ENCODE measurements at places on chromosomes 6 and 20.

DNA sequence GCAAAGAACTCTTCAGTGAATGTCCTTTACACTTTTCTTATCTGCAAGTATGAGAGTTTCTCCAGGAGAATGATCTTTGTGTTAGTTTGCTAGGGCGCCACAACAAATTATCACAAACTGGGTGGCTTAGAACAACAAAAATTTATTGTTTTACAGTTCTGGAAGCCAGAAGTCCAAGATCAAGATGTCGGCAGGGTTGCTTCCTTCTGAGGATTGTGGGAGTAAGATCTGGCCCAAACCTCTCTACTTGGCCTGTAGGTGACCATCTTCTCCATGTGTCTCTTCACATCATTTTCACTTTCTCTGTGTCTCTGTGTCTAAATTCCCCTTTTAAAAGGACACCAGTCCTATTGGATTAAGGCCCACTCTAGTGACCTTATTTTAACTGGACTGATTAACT, 103.0 kb downstream of the ADTRP start:
- no peak for DNase-seq

- DNase-seq = no peak
These were observed 7.1 kb downstream of the RBM38 start for GRCh38 chr20:57398231-57398821.

- DNase-seq = no peak
These were observed 52.9 kb upstream of the PLCB4 start for GRCh38 chr20:9015984-9016324.

DNA sequence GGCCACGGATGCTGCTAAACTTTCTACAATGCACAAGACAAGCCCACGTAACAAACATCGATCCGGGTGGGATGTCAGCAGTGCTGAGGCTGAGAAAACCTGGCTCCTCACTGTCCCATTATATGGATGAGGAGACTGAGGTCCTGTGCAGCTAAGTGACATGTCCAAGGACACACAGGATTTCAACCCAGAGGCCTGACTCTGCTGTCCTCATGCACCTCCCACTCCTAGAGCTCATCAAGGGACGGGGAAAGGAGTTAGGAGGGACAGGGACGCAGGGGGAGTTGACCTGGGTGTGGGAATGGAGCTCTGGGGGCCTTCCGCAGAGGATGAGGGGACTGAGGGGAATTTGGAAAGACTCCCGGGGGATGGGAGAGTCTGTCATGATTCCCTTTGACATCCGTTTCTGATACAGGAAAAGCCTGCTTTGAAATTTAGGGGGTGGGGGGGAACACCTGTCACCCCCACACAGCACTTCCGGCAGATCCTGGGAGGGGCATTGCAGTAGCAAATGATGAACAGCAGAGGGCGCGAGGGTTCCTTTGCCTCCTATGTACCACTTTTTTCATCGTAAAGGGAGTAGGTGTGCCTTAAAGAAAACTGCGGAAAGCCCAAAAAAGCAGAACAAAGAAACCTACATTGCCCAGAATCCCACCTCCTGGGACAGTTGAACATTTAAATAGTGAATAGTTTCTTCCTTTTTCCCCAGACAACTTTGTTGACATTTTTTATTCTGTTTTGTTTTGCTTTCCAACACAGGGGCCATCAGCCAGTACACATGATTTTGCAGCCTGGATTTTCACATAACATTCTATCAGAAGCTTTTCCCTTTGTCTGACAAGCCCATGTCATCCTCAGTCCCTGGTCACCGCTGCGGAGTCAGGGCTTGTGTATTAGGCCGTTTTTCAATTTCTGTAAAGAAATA, 48.6 kb downstream of the SLC2A10 start:
- peak; percentile 58 for DNase-seq

GRCh38 chr6:25458485-25458884, 179.3 kb downstream of the CARMIL1 start:
- DNase-seq = no peak

DNA sequence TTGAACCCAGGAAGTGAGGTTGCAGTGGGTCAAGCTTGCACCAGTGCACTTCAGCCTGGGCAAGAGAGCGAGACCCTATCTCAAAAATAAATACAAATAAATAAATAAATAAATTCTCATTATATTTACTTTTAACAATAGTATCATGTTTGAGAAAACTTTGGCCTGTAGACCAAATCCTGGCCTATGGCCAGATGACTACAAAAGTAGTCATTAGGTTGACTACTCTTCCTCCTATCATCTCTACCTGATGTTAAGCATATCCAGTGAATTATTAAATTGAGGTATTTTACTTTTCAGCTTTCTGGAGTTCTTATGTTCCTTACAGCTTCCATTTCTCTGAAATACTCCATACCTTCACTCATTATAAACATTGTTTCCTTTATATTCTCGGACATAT, 280.6 kb downstream of the LAMA2 start:
- DNase-seq = no peak

GRCh38 chr6:10862361-10862760, 19.5 kb downstream of the GCM2 start:
- DNase-seq = no peak

GRCh38 chr6:1238040-1238439, 73.9 kb upstream of the FOXQ1 start:
- no peak for DNase-seq

DNA sequence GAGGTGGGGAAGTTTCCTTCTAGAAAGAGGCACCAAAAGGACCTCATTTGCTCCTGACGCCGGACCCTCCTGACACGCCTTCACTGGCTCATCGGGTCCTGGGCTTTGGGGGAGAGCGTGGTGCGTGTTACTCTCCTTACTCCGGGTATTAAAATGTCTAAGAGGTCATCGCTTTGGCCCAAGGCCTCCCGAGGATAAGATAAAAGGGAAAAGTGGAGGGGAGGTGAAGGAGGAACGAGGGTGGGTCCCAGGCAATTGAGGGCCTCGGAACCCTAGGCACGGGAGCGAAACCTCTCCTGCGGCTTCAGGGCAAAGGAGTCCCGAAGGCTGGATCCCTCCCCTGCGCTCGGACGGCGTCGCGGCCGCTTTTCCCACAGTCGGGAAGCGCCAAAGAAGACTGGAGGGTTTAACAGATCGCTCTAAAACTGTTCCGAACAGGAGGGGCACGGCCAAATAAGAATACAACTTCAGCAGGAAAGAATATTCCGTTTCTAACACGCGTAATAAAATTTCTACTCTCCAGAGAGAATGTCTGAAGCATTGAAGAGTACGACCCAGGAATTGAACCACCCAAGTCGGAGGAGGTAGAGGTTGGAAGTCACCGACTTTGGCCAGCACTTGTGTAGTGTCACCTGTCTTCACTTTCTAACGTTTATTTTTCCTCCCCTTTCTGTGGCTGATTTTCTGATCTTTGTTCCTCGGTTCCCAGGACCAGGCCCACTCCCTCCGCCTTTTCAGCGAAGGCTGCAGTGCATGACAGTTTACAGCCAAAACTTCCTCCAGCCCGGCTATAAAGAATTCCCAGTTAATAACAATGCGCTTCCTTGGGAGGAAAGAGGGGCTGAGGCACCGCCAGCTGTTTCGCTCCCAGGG, 2.1 kb upstream of the TBXT start:
- DNase-seq = no peak

DNA sequence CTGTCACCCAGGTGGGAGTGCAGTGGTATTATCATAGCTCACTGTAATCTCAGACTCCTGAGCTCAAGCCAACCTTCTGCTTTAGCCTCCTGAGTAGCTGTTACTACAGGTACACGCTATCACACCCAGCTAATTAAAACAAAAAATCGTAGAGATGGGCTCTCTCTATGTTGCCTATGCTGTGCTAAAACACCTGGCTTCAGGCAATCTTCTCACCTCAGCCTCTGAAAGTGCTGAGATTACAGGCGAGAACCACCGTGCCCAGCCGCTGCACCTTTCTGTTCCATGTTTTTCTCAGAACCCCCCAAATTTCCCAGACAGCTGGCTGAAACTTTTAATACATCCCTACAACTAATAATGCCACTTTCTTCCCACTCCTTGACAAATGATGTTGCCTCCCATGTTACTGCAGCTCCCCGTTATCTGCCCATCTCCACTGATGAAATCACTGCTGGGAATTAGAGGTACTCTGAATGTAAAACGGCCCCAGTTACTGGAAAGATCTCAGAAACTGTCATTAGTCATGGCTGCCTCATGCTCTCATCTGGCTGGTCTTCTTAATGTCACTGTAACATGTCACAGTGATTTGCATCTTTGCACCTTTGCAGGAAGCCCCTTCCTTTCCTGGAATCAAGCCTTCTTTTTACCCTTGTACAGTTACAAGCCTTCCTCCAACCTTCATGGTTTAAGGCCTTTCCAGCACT, 697.5 kb downstream of the PRKN start:
- DNase-seq = no peak

DNA sequence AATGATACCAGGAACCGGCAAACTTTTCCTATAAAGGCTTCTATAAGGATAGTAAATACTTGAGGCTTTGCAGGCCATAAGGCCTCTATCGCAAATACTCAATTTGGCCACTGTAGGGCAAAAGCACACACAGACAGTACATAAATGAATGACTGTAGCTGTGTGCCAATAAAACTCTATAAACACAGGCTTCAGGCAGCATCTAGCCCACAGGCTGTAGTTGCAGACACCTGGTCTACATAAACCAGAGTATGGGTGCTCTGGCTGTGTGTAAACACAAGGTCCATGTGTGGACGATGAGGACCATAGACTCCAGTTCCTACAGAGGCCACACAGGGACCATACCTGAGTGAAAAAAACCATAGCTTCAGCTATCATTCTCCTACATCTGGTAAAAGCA, 52.2 kb downstream of the ZMYND8 start:
- no peak for DNase-seq

DNA sequence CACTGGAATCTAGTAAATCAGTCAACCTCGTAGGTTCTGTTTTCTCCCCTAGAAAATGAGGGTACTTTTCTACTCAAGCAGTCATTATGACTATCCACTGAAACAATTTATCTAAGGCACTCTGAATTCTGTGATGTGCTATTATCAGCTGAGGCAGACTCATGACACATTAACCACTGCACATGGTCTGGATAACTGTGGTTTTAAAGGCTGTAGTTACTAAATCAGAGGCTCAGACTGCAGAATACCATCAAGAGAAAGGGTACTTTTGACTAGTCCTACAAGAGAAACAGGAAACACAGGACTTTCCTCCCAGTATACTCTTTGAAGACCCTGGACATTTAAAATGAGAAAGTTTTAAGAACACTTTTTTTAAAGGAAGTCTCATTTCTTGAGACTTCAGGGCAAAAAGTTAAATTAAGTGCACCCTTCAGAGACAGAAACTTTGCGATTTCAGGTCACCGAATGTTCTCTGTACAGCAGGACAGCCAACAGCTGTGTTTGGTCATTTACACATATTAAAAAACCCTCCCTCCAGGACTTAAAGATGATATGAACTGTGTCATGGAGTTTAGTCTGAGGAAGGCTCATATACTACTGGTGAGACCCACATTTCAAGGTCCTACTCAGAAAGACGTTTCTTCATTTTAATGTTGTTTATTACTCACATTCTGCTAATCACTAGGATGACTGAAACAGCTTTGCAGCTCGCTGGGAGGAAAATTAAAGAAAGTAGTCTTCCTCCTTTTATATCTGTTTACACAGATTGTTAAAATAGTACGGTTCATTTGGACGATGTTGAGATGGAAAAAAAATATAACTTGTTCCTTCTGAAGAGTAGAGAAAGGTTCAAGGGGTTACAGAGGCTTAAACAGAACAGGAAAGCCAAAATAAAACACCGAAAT, 19.9 kb downstream of the ATXN1 start:
- DNase-seq = no peak

GRCh38 chr20:16069389-16070010, 503.7 kb downstream of the KIF16B start:
- no peak for DNase-seq

DNA sequence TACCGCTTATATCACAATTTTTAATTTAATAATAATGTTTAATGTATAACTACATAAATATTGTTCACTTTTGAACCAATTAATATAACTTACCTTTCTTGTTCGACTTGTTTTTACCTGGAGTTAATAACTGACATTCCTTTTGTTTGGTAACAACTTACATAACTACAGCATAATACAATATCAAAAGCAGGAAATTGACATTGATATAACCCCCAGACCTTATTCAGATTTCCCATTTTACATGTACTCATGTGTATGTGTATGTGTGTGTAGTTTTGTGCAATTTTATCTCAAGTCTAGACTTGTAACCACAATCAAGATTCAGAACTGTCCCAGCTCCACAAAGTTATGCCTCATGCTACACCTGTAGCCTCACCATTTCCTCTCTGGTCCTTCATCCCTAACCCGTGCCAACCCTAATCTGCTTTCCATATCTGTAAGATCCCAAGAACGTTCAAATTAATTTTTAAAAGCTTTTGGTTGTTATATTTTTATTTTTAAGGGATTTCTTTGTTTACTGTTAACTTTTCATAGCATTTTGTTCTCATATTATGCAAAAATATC, 190.6 kb downstream of the MANEA start:
- DNase-seq = peak; percentile 10

DNA sequence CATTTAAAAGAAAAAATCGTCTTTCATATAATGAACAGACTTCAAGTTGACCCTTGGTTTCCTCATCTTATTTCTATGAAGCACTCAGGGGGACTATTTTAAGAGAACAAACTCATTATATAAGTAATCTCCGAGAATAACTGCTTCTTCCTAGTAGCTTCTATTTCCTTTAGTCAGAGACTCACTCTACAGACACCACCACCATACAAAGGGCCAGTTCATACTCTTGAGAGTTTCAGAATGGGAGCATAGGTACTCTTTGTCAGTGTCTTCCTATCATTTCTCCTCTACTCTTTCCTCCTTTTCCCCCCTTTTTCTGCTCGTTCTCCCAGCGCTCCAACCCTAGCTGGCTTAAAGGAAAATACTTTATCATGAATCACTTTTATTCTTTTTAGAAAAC, 104.9 kb downstream of the CDKAL1 start:
- no peak for DNase-seq

All from renal pelvis (tissue), 12 donors.